Smooth muscle cell of the umbilical artery (primary cell): ENCODE measurements at places on chromosomes 11 and 22. TPM values are rescaled to one million over a fixed set of nuclear protein-coding genes. Genes with fewer than 3 reads are reported as not detected.

RNF169 gene
- total RNA-seq = 16.9 and 22.9 TPM in 2 replicates

DDTL gene
- total RNA-seq = 0.59 and 0.60 TPM in 2 replicates

CELSR1 gene
- 1.5 and 7.3 TPM in 2 replicates for total RNA-seq

KLHL35 gene
- 2.9 and 3.3 TPM in 2 replicates for total RNA-seq

TENM4 gene
- 57.3 and 182 TPM in 2 replicates for total RNA-seq

OR5P2 gene
- total RNA-seq = not detected in 2 replicates

APOBEC3F gene
- total RNA-seq = 3.3 and 6.5 TPM in 2 replicates

P2RY2 gene
- total RNA-seq = 0.30 and 0.46 TPM in 2 replicates

CASP5 gene
- not detected in 2 replicates for total RNA-seq

RBM14 gene
- 25.2 and 43.8 TPM in 2 replicates for total RNA-seq

FADS2 gene
- 252 and 342 TPM in 2 replicates for total RNA-seq

LMO1 gene
- not detected in 2 replicates for total RNA-seq

PANX2 gene
- total RNA-seq = 1.5 and 2.0 TPM in 2 replicates

LYVE1 gene
- total RNA-seq = 0.37 TPM in 1 of 2 replicates, not detected in the other

TESMIN gene
- 0.30 and 0.78 TPM in 2 replicates for total RNA-seq

FLRT1 gene
- 0.09 and 0.59 TPM in 2 replicates for total RNA-seq

MOGAT2 gene
- not detected in 2 replicates for total RNA-seq

NRXN2 gene
- 0.30 and 6.4 TPM in 2 replicates for total RNA-seq

OR8A1 gene
- not detected in 2 replicates for total RNA-seq

MAPK8IP2 gene
- under 0.01 and 0.18 TPM in 2 replicates for total RNA-seq

TH gene
- not detected in 2 replicates for total RNA-seq

TPBGL gene
- under 0.01 and 0.05 TPM in 2 replicates for total RNA-seq
